ENCODE measurements at places on chromosomes 11 and 22.

GRCh38 chr11:111449696-111450479, 62.3 kb downstream of the BTG4 start:
- no peak for DNase-seq

- no peak for DNase-seq
Measured at GRCh38 chr22:26334232-26334631, 94.8 kb upstream of the ASPHD2 start.

GRCh38 chr22:37526376-37526775, 7.2 kb upstream of the CARD10 start:
- DNase-seq: peak; percentile 43

- no peak for DNase-seq
Measured at GRCh38 chr11:22703040-22703439, 36.6 kb downstream of the GAS2 start.

- no peak for DNase-seq
Measured at GRCh38 chr11:132977746-132978145, 554.6 kb downstream of the OPCML start.

DNA sequence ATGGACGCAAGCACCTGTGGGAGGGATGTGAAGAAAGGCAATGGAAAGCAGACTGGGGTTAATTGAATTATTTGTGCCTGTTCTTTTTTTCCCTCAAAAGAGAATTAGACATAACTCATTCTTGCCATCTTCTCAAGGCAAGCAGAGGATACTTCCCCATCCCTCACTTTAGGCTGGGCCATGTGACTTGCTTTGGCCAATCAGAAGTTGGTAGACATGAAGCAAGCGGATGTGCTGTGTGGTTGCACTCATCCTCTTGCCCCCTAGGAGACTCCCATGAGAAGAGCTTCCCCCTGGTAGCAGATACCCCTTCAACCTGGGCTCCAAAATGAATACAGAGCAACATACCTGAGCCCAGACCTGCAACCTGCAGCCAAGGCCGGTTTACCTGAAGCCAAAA, 124.4 kb upstream of the ZC3H12C start:
- no peak for DNase-seq

DNA sequence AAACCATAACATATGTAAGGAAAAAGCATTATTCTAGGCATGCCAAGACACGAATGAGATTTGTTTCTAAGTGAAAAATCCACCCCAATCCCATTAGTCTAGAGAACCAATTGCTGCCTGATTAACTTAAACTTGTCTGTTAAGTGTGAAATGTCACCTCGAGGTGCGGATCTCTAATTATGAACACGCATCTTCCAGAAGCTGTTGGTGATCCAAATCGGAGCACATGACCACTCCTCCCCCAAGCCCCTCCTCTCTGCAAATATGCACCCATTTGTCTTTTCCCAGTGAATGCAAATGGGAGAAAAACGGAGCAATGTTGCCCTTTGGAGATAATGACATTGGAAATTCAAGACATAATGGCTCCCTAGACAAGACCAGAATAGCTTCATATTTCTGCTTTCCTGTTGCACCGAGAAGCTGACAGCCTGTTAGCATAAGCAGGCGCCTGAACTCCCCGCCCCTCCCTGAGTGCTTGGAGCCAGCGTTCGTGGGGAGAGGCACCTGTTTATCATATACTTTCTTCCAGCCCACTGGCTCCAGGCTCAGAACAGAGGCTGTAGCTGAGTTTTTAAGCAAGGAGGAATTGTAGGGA, 6.0 kb upstream of the FXYD6 start:
- no peak for DNase-seq

DNA sequence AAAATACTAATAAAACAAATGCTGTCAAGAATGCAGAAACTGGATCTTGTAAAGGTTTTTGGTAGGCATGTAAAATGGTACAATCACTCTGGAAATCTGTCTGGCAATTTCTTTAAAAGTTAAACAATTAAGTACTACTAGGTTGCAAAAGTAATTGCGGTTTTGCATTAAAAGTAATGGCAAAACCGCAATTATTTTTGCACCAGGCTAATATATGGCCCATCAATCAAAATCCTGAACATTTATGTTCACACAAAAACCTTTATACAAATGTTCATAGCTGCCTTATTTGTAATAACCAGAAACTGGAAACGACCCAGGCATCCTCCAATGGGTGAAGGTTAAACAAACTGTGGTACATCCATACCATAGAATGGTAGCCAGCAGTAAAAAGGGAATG, 24.6 kb upstream of the ZDHHC13 start:
- DNase-seq: no peak

DNA sequence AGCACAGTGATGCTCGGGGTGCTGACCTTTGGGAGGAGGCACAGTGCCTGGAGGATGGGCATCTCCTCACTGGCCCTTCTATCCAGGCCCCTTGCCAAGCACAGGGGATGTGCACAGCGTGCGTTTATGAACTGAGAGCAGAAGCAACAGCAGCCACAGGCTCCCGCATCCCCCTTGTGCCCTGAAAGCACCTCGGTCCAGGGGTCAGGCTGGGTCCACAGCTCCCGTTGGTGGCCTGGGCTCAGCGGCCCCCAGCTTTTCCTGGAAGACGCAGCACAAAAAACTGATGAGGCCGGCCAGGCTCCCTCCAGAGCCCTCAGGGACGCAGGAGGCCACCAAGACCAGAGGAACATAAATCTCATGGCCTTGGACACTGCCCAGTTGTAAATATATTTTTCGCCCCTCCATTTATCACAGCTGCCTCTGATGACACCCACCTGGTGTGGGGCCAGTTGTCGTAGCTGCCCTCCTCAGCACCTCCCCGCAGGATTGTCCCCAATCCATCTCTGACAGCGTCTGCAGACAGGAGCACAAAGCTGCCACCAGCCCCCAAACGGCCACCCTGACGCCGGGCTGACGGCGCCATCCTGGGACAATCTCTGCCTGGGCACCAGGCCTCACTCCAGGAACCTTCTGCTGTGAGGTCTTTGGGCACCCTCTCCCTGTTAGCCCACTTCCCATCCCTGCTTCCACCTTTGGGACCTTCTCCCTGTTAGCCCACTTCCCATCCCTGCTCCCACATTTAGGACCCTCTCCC, 203.1 kb downstream of the BRD1 start:
- peak; percentile 27 for DNase-seq

GRCh38 chr11:95134491-95134890, 44.8 kb downstream of the ENDOD1 start:
- DNase-seq: no peak

- DNase-seq: no peak
Measured at GRCh38 chr11:84923489-84923888, 703.7 kb downstream of the DLG2 start.

DNA sequence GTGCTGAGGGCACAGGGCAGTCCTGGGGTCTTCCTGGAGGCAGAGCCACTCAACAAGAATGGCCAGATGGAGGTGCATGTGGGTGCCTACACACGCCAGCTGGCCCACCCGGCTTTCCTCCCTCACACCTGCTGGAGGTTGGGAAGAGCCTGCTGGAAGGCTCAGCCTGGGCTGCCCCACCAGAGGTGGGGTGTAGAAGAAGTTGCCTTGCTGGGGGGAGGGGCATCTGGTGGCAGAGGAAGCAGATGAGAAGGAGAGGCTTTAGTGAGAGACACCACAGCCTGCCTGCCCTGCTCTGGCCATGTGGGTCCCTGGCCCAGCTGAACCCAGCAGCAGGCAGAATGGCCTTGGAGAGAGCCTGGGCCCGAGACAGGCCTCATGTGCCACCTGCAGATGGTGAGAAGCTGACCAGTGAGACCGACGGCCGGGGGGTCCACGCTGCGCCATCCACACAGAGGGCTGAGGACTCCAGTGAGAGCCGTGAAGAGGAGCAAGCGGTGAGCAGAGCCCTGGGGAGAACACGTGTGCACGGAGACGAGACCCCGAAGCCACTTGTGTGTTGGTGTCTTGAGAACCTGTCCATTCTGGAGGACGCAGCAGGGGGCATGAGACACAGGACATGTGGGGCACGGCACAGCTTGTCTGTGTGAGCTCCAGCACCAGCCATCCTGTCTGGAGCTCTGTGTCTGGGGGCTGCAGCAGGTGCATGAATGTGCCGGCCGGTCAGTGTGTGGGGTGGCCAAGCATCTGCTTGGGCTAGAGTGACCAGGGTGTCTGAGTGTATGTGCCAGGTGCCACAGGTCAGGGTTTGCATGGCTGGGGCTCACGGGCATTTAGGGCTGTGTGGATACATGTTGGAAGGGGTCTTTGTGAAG, 2.7 kb downstream of the B4GALNT4 start:
- DNase-seq: no peak

- no peak for DNase-seq
Measured at GRCh38 chr11:95566211-95566610, 223.4 kb downstream of the FAM76B start.

DNA sequence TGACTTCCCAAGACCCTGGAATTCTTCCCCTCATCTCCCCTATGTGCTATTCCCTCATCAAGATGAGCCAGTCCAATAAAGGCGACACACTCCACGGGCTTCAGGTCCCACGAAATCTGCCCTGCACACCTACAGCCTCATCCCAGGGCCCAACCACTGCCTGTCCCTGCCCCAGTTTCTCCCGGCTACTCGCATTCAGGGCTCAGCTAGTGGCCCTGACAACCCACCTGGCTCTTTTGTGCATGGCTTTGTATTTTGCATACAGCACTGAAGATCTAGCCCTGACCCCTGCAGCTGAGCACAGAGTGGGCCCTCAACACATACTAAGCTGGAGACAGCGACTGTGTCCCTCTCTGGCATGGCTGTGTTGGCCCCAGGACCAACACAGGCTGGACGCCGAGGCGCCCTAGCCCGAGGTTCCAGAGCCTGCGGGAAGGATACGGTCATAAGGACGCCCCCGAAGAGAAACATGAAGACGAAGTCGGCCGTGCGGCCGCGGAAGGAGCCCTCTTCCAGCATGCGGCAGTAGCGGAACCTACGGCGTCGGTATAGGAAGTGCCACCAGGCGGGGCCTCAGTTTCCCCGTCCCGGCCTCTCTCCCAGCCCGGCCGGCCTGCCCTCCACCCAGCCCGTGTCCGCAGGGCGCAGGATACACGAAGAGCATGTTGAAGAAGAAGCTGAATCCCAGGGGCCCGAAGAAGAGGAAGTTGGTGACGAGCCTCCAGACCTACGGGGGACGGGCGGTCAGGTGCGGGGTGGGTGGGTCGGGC, 710 bp downstream of the DERL3 start:
- DNase-seq: no peak

DNA sequence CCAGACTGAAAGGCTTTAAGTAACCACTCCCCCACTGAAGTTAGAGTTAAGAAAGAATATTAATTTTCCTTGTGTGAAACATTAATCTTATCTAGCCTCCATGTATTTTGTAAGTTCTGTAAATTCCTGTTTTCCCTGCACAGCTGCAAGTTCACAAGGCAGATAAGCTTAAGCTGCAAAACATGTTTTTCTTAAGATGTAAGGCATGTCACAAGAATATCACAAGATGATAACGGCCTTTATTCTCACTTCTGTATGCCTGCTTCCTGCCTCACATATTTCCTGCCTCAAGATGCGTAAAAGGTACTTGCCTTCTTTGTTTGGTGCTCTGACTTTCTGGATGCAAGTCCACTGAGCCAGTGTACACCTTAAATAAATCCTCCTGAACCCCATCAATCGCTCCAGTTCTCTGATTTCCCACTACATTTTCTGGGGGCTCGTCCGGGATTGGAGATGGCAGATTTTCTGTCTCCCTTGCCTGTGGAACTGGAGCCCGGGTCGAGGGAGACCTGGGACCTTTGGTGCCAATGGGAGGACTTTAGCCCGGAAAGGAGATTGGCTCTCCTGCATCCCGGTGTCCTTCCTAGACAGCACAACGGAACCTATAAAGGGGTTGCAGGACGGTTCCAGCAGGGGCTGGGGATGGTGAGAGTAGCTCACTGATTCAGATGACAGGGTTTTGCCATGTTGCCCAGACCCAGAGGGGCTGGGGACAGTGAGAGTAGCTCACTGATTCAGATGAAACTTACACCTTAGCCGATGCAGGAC, 30.2 kb downstream of the PPARA start:
- no peak for DNase-seq

- DNase-seq: peak; percentile 17
Measured at GRCh38 chr11:337711-338110, 17.1 kb upstream of the IFITM3 start.

DNA sequence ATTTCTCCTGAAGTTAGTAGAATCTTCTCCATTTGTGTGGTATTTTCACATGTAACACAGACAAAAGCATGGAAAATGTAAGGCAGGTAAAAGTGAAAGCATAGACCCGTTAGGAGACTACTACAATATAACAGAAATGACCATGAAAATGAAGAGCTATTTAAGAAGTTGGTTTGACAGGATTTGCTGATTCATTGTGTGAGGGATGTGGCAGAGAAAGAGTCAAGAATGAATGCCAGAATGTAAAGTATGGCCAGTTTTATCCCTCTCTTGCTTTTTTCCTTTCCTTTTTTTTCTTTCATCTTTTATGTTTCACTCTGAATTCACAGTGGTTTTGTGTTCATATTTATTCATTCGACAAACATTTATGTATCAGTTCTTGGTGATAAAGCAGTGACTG, 115.9 kb downstream of the ARFGAP2 start:
- DNase-seq: no peak

DNA sequence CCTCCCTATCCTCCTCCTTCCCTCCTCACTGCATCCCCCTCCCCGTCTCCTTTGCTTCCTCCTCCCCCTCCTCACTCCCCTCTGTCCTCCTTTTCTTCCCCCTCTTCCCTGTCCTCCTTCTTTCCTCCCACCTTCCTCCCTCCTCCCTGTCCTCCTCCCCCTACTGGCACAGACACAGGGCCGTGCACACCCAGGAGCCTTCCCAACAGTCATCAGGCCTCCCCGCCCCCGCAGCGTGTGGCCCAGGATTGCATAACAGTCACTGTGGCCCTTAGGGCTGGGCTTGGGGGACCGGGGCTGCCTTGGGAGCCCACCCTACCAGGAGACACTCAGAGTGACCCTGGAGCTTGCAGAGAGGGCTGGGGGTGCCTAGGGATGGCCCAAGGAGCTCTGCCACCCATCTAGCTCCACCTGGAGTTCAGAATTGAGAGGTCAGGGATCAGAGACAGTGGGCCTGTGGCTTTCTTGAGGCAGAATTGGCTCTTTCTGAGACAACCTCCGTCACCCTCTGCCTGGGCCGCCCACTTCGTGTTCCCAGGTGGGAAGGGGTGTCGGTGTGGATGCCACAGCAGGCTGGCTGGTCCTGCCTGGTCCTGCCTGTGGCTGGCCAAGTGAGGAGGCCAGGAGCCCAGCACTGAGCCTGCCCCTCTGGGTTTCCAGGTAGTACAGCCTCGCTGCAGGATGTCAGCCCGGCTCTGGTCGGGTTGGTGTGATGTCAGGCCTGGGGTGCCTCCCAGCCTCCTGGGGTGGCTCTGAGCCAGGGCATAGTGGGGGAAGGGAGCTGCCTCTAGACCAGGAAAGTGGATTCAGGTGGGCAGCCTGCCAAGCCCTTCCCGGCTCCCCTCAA, 1.6 kb downstream of the SPI1 start:
- DNase-seq: no peak

- no peak for DNase-seq
Measured at GRCh38 chr11:46898396-46899095, 19.8 kb downstream of the LRP4 start.

GRCh38 chr22:21778705-21779363, 43.2 kb upstream of the YPEL1 start:
- DNase-seq: no peak
